ENCODE measurements at places on chromosomes 3 and 15.

- DNase-seq, result peak; percentile 42
Observed at GRCh38 chr3:58116985-58117384, 93.8 kb downstream of the DNASE1L3 start.

DNA sequence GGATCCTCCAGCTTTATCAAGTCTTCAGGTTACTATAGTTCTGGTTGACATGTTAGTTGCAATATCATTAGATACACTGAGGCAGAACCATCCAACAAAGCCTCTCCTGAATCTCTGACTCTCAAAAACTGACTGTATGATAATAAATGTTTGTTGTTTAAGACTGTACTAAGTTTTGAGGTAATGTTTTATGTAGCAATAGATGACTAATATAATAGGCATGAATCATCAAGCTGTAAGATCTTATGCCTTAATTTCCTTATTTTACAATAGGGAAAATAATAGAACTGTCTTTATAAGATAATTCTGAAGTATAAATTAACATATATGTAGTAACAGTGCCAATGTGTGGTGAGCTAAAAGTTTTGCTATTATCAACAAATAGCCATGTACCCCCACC, 88.9 kb upstream of the TBC1D5 start:
- DNase-seq, result no peak

GRCh38 chr15:43908516-43909050, 81.8 kb downstream of the WDR76 start:
- DNase-seq, result no peak

- no peak for DNase-seq
Observed at GRCh38 chr15:85754989-85755388, 39.7 kb downstream of the KLHL25 start.

- DNase-seq, result no peak
Observed at GRCh38 chr3:86047161-86047560, 943.8 kb downstream of the VGLL3 start.

- no peak for DNase-seq
Observed at GRCh38 chr3:169695031-169695430, 31.5 kb upstream of the MECOM start.

- no peak for DNase-seq
Observed at GRCh38 chr3:71453822-71454511, 129.6 kb downstream of the FOXP1 start.

Measured in dermis blood vessel endothelial cell (primary cell).